ENCODE measurements at places on chromosomes 7 and 10. TPM values are rescaled to one million over a fixed set of nuclear protein-coding genes. Genes with fewer than 3 reads are reported as not detected.

CEP55 gene
- 79.3 TPM for total RNA-seq

ZNF467 gene
- total RNA-seq = not detected

SLC18A2 gene
- total RNA-seq = not detected

GHRHR gene
- not detected for total RNA-seq

DNA sequence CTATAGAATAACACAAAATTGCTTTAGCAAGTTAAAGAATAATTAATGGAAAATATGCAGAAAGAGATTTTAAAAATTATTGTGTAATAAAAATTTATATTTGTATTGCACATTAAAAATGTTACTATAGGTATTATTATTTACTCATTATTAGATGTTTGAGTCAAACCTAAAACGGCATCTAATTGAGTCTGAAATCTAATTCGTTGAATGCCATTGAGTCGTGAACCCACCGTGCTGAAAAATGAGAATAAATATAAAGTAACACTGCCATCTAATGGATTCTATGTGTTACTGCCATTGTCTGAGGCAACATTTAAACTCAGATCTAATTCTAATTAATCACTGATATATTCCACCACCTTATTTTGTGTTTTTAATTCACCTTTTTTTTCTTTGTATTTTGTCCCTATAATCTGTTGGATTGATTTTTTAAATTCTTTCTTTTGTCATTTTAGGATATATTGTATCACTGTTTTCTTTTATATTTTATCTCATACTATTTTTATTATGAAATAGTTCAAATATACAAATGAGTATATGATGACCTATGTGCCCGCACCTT, 62.2 kb downstream of the SAMD9 start:
- no peak for DNase-seq

GRCh38 chr10:28986117-28986792, 302.6 kb upstream of the LYZL1 start:
- no peak for DNase-seq

GRCh38 chr10:72846238-72846637, 47.3 kb upstream of the OIT3 start:
- DNase-seq = no peak

DNA sequence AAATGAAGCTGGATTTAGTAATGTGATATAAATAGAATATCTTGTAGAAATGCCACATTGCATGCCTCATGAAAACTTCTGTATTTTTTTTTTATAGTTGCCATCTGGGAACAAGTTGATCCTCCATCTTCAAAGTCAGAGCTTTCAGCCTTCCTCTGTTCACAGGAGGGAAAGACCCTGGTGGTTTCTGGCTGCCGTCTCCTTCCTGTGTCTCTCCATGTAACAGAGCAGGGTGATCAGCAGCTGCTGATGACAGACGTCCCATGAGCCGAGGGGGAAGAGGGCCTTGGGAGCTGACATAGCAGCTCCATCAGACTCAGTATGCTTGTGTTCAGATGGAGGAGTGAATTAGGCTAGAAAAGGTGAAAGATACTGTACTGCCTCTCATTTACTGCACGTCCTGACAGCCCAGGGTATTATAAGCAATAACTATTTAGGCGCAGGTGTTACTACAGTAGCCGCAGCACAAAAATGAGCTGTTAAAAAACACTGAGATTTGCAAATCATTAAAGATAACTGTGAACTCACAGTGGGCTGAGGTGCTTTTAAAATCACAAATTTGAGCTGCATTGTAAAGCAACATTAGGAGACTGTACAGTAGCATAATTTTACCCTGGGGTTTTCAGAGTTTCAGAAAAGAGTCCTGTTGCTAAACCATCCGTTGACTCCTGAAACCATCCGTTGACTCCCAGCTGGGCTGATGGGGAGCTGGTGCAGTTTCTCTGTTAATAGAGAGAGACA, 103.3 kb downstream of the CFAP58 start:
- DNase-seq = no peak

- no peak for DNase-seq
Observed at GRCh38 chr7:156897673-156898072, 4.7 kb upstream of the LMBR1 start.

- DNase-seq = no peak
Observed at GRCh38 chr10:63197344-63198092, 64.4 kb downstream of the NRBF2 start.

- no peak for DNase-seq
Observed at GRCh38 chr7:106824458-106824857, 40.6 kb upstream of the PIK3CG start.

- DNase-seq = no peak
Observed at GRCh38 chr10:6162589-6163356, 40.0 kb upstream of the PFKFB3 start.

DNA sequence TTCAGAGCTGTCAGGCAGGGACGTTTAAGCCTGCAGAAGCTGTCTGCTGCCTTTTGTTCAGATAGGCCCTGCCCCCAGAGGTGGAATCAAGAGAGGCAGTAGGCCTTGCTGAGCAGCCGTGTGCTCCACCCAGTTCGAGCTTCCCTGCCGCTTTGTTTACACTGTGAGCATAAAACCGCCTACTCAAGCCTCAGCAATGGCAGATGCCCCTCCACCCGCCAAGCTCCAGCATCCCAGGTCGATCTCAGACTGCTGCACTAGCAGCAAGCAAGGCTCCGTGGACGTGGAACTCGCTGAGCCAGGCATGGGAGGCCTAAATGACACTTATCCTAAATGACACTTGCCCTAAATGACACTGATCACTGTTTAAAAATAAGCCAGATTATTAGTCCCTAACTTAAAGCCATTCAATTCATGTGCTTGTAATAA, 6.8 kb upstream of the ASB15 start:
- DNase-seq = no peak

Data from activated CD8-positive, alpha-beta memory T cell treated with anti-CD3 and anti-CD28 coated beads, Interleukin-2, amount 10 ng/mL, durations not matched to agents 7 days and 5 days (primary cell).